ENCODE measurements at places on chromosomes 13 and 19.
A peak's percentile ranks its signal among the peaks of the same experiment; 100 is the strongest.

- no peak for DNase-seq
Observed at GRCh38 chr19:45498411-45499195, at the start of gene PPM1N. TSS of gene PPM1N (plus strand) at chr19:45498443. CDS start at chr19:45498473, 30 bp downstream.

GRCh38 chr19:927780-928401 is 2.1 kb downstream of the ARID3A start:
- no peak for DNase-seq

DNA sequence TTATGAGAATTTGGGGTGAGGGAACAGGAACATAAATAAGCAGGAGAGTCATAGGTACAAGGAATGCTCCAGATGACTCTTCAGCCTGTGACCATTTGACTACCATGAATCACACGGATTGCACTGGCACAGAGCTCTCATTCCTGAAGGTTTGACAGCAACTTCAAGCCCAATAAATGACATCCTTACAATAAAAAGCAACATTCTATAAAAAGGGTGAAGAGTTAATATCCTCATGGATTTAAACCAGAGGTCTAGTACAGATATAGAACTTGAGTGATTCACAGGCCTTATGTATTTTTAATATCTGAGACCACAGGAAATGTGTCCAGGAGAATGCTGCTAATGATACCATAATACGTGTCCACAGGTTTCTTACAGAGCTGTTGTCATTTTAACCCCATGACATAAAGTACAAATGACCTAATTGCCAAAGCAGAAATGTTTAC is 158.1 kb downstream of the IRS2 start:
- no peak for DNase-seq

GRCh38 chr19:48642862-48643261 is 3.1 kb downstream of the CA11 start:
- no peak for DNase-seq

- no peak for DNase-seq
Observed at GRCh38 chr13:30037766-30038165, 187.3 kb upstream of the UBL3 start.

GRCh38 chr13:74136084-74136658 is 2.0 kb upstream of the KLF12 start:
- DNase-seq, result peak; percentile 72

DNA sequence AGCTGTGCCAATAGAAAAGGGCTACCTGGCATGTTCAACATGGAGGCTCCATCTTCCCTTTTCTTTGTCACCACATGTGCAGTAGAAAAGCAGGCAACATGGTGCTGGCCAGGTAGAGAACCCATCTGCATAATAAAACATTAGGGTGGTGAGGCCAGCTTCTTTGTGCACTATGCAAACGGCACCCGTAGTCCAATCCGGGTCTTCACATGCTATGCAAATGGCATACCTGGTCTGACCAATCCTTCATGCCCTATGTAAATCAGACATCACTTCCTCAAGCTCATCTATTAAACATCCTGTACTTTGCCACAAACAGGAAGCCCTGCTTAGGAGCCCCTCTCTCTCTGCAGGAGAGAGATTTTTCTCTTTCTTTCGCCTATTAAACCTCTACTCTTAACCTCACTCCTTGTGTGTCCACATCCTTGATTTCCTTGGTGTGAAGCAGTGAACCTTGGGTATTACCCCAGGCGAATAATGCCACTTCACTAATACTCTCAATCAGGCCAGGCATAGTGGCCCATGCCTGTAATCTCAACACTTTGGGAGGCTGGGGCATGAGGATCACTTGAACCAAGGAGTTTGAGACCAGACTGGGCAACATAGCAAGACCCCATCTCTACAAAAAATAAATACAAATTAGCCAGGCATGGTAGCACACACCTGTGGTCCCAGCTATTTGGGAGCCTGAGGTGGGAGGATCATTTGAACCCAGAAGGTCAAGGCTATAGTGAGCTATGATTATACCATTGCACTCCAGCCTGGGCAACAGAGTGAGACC is 111.3 kb upstream of the MRI1 start:
- DNase-seq, result no peak

- DNase-seq, result no peak
Observed at GRCh38 chr13:102718746-102719145, 23.9 kb upstream of the METTL21C start.

- DNase-seq, result no peak
Observed at GRCh38 chr19:36775768-36776167, 3.2 kb upstream of the ZNF850 start.

DNA sequence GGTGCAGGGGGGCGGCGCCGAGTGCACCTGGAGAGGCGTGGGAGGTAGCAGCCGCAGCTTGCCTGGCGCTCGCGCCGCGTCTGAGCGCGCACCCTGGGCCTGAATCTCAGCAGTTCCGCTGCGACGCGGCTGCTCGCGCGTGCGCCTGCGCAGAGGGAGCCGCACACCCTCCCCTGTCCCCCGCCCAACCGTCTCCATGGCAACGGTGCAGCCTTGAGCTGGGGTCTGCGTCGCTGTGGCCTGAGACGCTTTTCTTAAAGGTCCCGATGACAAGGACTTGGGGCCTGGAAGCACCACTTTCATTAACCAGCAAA is at the start of gene PNMA8B:
PNMA8B (minus strand) TSS at position 82 of the 314 bp plus-strand sequence. CDS start 402 bp downstream, outside the sequence.
- DNase-seq, result peak; percentile 42

- no peak for DNase-seq
Observed at GRCh38 chr13:79393564-79394249, 12.3 kb downstream of the RBM26 start.

DNA sequence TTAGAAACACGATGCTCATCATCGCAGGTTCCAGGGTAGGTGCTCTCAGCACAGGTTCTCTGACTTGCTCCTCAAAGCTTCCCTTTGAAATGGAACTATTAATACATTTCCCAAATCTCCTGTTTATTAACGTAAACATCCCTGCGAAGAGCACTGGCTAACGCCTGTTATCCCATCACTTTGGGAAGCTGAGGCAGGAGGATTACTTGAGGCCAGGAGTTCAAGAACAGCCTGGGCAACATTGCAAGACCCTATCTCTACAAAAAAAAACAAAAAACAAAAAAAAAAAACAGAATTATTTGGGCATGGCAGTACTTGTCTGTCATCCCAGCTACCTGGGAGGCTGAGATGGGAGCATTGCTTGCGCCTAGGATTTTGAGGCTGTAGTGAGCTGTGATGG is 18.7 kb downstream of the CEACAM16 start:
- no peak for DNase-seq

- DNase-seq, result no peak
Observed at GRCh38 chr13:72853000-72853399, 71.1 kb downstream of the PIBF1 start.

GRCh38 chr13:28611654-28612131 is 47.2 kb upstream of the POMP start:
- DNase-seq, result no peak

DNA sequence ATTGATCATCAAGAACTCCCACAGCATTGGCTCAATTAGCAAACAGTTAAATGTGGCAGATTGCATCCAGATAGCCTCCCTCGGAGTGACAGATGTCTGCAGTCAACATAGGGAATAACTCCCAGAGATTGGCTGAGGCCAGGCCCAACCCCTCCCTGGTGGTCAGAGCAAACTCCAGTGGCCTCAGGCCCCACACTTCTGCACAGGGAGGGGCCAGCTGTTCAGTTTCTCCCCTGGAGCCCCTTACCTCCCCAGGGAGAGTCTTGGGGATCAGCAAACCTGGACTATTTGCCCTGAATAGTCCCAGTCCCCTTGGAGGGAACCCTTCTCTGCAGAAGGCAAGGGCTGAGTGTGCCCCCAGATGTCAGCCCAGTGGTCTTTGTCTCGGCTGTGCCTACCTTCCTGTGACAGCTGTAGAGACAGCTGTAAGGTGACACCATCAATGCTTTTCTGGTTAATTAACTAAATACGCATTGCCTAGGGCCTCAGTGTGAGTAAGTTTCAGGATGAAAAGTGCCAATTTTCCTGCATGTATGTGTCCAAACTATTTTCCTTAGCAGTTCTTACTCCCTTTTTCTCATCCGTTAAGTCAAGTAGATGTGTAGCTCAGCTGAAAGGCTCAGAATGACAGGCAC is 102.7 kb upstream of the UQCRFS1 start:
- DNase-seq, result no peak

DNA sequence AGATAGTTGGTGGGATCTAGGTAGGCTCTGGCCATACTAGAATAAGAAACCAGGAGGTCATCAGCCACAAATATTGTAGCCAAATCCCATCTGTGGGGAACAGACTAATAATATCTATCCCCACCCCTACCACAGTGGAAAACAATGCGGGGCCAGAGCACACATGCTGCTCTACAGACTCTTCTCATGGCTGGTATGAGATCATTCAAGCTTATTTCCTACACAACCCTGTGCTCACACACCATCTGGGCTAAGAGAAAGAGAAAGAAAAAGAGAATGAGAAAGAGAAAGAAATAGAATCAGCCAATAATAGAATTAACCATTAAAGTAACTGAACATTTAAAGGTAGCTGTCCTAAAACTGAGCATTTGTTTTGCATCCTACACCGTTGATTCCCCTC is 1268.4 kb upstream of the SPRY2 start:
- DNase-seq, result no peak

- peak; percentile 12 for DNase-seq
Observed at GRCh38 chr19:47124937-47125668, 5.5 kb upstream of the SAE1 start.

GRCh38 chr19:35902870-35903475 is 644 bp downstream of the HCST start:
- DNase-seq, result no peak

- no peak for DNase-seq
Observed at GRCh38 chr13:50910485-50910805, 854 bp downstream of the RNASEH2B start.
